ENCODE measurements at places on chromosomes 3 and 15. TPM values are rescaled to one million over a fixed set of nuclear protein-coding genes. Genes with fewer than 3 reads are reported as not detected.

Gene RTP3
- total RNA-seq = not detected

Gene RAB11A
- total RNA-seq = 266 TPM

Gene GUCA1C
- total RNA-seq = not detected

Gene MKRN3
- total RNA-seq = 3.3 TPM

Gene TRAIP
- total RNA-seq = 15.1 TPM

Measured in A549 treated with RU486 at 1 μM for 4 hours (cell line).